ENCODE measurements at places on chromosomes 3 and 15. TPM values are rescaled to one million over a fixed set of nuclear protein-coding genes. Genes with fewer than 3 reads are reported as not detected.

- DNase-seq: no peak
These were observed 18.3 kb downstream of the SLCO3A1 start for GRCh38 chr15:91871837-91872236.

DNA sequence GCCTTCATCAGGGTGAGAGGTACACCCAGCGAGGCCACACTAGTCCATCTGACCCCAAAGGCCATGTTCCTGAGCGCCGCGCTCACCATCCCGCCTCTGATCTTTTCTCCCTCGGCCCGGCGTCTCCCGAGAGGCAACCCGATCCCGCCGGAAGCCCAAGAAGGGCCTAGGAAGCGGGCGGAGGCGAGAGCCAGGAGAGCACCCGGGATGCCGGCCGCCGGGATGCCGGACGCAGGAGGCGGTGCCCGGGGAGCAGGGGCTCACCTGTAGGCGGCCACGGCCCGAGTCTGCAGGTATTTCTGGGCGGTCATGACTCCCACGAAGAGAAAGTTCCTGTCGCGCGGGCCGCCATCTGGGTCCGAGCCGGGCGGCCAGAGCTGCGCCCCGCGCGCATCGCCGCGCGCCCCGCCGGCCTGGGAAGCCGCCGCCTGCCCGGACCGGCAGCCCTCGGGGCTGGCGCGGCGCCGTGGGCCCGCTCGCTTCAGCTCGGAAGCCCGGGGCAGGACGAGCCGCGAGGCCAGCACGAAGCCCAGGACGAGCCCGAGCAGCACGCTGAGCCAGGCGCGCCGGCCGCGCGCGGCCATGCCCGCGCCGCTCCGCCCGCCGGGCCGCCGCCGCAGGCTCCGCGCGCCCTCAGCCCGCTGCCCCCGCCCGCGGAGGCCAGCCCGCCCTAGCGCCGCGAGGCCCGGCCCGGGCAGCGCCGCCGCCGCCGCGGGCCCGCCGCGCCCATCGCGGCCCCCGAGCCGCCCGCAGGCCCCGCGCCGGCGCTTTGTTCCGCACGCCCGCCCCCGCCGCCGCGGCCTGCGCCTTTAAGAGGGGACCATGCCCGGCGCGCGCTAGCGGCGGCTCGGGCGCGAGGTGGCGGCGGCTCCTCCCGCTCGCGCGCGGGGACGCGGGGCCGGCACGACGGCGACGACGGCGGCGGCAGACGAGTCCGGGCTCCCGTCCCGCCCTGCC is 697 bp downstream of the CHSY1 start:
- DNase-seq: peak; percentile 56

GRCh38 chr3:29764603-29765254 is 483.9 kb downstream of the RBMS3 start:
- no peak for DNase-seq

DNA sequence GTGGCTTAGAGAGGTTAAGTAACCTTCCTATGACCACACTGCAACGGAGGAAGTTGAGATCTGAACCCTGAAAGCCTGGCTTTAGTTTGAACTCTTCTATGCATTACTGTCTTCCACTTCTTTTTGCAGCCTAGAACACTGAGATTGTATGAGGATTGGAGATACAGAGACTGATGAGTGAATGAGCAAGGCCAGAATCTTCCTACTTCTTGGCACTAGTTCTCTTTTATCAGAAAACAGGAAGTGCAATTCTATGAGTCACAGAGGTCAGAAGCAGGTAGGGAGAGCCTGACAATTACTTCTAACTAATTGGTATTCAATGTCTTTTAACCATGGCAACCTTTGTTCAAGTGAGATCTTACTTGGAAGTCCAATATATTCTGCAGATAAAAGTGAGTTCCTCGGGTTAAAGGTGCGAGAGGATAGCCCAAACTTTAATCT is 219.0 kb downstream of the SHQ1 start:
- DNase-seq: no peak

DNA sequence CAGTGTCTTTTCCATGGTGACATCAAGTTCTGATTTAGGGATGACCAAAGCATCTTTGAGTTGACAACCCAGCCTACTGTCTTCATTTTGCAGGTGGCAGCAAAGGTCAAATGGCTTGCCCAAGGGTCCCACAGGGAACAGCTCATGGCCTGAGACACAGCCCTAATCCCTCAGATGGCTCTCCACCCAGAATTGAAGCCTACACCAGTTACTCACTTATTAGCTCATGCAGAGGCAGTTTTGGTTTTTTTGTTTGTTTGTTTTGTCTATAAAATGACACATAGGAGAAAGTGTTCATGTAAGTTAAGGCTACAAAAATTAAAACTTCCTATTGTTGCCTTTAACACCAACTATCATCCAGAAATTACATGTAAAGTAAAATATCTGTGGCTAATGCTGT is 167.9 kb downstream of the OSBPL10 start:
- DNase-seq: no peak

- no peak for DNase-seq
These were observed 151.8 kb downstream of the MYRIP start for GRCh38 chr3:39961230-39961629.

DNA sequence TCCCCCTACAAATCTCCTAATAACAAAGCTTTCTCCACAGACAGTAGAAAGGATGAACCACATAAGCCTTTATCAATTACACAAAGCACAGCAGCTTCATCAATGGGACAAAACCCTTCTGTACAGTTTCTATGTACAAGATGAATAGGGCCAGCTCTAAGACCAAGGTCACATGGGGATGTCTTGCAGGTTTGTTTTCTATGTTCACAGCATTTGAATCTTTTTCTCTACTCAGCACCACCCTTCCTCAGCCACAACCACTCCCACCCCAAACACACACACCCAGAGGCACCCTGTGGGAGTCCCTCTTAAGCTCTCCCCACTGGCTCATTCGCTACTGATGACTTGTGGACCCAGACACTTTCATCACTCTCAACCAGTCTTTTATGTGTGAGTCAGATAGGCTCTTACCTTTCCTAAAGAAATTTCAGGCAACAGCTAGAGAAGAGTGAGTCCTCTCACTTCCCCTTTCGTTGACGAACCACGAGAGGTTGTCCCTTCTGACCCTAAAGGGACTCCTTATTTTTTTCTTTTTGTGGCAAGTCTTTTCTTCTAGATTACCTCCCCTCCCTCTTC is 57.9 kb downstream of the ARHGAP31 start:
- no peak for DNase-seq

DNA sequence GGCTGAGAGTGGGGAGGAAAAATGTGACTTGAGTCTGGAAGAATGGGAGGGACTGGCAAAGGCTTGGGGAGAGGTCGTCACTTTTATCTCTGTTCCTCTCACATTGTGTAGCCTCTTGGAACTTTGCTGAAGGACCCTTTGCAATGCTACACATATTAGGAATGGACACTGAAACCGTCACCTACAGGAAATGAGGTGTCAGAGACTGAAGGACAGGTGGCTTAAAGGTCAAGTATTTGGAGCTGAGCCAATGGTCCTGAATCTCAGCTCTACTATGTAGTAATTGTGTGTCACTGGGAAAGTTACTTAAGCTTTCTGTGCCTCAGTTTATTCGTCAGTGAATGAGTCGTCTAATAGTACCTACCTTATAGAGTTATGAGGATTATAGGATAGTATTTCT is 14.7 kb downstream of the MCTP2 start:
- DNase-seq: no peak

DNA sequence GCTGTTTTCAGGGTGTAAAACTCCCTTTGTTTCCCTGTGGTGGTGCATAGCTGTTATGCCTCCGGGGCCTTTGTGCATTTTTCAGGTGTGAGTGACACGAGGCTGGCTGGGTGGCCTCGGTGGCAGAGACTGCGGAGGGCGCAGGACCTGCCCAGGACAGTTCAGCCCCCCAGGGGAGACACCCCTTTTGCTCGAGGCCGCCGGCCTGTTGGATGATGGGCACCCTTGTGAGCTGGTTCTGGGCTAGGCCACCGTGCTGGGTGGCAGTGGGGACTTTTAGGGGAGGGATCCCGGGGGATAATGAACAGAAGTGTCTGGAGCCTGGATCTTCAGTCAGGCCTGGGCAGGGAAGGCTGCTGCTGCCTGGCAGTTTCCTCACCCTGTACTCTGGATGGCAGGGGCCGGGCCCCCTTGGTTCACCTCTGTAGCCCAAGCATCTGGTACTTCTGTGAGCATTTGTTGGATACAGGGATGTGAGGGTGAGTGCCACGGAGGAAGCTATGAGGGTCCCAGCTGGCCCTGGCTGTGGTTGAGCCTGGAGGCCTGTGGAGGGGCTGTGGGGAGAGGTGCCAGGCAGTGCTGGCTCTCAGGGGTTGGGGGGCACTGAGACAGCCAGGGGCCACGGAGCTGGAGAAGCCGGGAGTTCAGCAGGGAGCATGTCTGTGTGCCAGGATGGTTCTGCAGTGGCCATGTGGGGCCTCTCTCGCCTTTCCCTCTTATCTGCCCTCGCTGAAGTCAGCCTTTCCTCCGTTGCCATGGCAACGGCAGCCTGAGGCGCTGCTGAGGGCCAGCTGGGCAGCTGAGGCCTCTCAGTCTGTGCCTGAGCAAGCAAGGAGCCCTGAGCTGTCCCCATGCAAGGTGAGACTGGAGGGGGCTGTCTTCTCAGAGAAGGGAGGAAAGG is 49.0 kb downstream of the KY start:
- no peak for DNase-seq

GRCh38 chr3:71057526-71057894 is 526.0 kb downstream of the FOXP1 start:
- no peak for DNase-seq

DNA sequence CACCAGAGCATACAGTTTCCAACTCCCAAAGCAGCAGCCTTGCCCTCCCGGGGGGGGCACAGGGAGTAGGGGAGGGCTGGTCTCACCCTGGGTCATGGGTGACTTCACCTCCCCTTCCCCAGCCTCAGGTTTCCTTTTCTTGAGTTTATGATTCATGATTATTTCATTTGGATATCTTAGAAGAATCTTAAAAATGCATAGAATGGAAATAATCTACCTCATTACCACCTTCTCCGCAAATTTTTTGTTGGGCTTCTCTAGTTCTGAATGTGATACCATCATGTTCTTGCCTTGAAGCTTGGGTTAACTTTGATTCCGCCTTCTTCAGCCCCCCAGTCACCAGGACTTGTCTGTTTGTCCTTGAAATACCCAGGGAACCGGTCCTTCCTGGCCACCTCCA is 148.8 kb upstream of the ROPN1 start:
- no peak for DNase-seq

DNA sequence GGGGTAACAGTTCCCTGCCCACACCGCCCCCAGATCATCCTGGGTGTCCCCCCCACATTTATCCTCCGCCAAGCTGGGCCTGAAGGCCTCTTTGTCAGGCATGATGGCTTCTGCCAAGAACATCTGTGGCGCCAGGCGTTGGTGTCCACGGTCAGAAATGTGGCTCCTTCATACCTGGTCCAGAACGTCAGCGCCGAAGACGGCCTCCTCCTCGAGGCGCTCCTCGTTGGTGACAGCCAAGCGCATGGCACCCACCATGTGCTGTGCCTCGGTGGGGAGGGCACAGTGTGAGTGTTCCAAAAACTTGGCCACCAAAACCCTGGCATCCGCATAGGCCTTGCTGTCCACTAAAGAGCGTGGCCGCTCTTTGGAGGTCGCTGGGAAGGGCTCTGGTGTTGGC is 146.5 kb downstream of the NSMCE3 start:
- peak; percentile 19 for DNase-seq

Gene STRA6
- not detected for total RNA-seq

Gene TMOD2
- 9.2 TPM for total RNA-seq

Gene GOLGA8K
- total RNA-seq: 0.74 TPM

Gene SLMAP
- total RNA-seq: 263 TPM

Gene UROC1
- not detected for total RNA-seq

Gene COL6A5
- not detected for total RNA-seq

Gene C15orf62
- total RNA-seq: not detected

Gene ZBBX
- not detected for total RNA-seq

Gene PLCH1
- total RNA-seq: 0.50 TPM

Gene TP63
- 0.20 TPM for total RNA-seq

Gene GPR160
- 1.0 TPM for total RNA-seq

Gene CAMK2N2
- total RNA-seq: not detected

Gene GOLGA6L9
- 1.4 TPM for total RNA-seq
